ENCODE measurements at places on chromosomes 2 and 18. TPM values are rescaled to one million over a fixed set of nuclear protein-coding genes. Genes with fewer than 3 reads are reported as not detected.

Gene SP5
- not detected for total RNA-seq

Gene EVA1A
- total RNA-seq, result 12.3 TPM

Gene IL36A
- total RNA-seq, result not detected

Gene AGXT
- total RNA-seq, result not detected

Gene GALR1
- not detected for total RNA-seq

Gene MGAT5
- total RNA-seq, result 16.0 TPM

Gene TDRD15
- not detected for total RNA-seq

Gene TFCP2L1
- 0.74 TPM for total RNA-seq

Gene LTBP1
- 15.2 TPM for total RNA-seq

Gene BMP10
- total RNA-seq, result not detected

Gene IL1RL1
- 1.3 TPM for total RNA-seq

Gene NCKAP5
- total RNA-seq, result 1.3 TPM

Gene PTPRN
- total RNA-seq, result 1.3 TPM

Gene MAP4K4
- 60.9 TPM for total RNA-seq

Gene PDCD1
- total RNA-seq, result not detected

Gene CRYGC
- not detected for total RNA-seq

Gene MYO5B
- total RNA-seq, result 12.7 TPM

Gene SIX3
- 0.57 TPM for total RNA-seq

Gene ITGB6
- 0.84 TPM for total RNA-seq

Gene FZD7
- total RNA-seq, result 6.9 TPM

Gene FABP1
- total RNA-seq, result not detected

Gene RDH14
- total RNA-seq, result 40.5 TPM

Gene STAMBP
- total RNA-seq, result 52.1 TPM

Gene REG3A
- total RNA-seq, result not detected

Gene EFR3B
- total RNA-seq, result 16.8 TPM

Gene MC4R
- not detected for total RNA-seq

Gene MZT2A
- 174 TPM for total RNA-seq

Gene TXNL1
- 67.4 TPM for total RNA-seq

Gene GRHL1
- 0.79 TPM for total RNA-seq

Data from A549 treated with CpdA at 1 μM for 4 hours (cell line).